Stimulated activated CD8-positive, alpha-beta memory T cell treated with anti-CD3 and anti-CD28 coated beads, Interleukin-4, amount 100 ng/mL, for 48 hours (primary cell): ENCODE measurements at places on chromosomes 7 and 10.

DNA sequence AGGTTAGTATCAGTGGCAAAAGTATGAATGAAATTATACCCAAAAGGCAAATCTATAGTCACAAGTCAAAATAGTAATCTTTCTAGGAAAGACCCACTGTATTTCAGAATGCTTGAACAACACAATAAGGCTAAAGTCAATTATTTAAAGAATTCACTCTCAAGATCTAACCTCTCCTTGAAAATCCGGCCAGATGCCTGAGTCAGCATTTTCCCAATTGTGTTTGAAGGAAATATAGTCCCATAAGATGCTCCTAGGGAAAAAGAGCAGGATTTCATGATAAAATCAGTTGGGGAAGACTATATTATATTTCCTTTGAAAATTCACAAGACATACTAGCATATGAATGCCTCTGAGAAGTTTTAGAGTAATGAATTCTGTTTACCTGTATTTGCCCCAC lies 1075.0 kb downstream of the GRM8 start:
- DNase-seq: no peak

DNA sequence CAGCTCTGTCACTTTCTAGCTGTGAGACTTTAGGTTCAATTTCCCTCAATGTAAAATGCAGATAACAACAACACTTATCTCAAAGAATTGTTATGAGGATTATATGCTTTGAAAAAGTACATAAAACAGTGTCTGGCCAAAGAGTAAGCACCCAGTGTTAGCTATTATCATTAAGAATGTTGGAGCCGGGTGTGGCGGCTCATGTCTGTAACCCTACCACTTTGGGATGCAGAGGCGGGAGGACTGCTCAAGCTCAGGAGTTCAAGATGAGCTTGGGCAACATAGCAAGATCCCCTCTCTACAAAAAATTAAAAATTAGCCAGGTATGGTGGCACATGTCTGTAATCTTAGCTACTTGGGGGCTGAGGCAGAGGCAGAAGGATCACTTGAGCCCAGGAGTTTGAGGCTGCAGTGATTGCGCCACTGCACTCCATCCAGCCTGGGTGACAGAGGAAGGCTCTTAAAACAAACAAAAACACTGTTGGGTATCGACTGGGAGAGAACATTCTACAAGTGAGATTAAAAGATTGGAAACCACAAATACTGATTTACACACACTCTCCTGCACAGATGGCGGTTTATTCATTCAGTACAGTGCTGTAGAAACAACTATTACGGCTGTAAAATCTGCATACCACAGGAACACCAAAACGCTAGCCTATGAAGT lies 107.3 kb downstream of the PROSER2 start:
- no peak for DNase-seq

DNA sequence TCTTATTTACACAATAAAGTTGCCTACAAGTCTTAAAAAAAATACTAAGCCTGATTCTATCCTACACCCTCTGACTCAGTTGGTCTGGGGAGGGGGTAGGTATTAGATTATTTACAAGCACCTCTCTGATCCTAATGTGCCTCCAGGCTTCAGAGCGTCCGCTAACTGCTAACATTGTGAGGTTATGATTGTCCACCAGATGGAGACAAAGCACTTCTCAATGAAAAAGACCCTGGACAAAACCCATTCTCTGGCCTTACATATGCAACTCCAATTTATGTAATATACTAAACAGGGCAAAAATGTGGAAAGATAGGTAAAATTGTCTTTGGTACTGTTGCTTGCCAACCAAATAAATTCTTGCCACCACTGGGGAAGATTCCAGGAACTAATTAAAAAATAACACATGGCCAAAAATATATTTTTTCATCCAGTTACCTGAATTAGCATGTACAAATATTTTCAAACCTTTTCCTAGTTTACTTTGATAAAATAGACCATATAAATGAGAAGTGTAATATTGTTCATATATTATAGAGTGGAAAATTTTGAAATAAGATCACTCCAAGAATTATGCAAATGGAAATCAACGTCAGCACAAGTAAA lies 92.4 kb downstream of the KIF20B start:
- DNase-seq: no peak

- DNase-seq: no peak
Observed at GRCh38 chr7:125828153-125828700, 898.6 kb upstream of the POT1 start.

- DNase-seq: no peak
Observed at GRCh38 chr7:49324707-49325106, 400.4 kb downstream of the CDC14C start.
